ENCODE measurements at places on chromosomes 11 and 22.

GRCh38 chr11:112016765-112017376, 8.3 kb upstream of the DLAT start:
- DNase-seq, result no peak

- no peak for DNase-seq
Measured at GRCh38 chr11:31967404-31968130, 123.3 kb upstream of the RCN1 start.

DNA sequence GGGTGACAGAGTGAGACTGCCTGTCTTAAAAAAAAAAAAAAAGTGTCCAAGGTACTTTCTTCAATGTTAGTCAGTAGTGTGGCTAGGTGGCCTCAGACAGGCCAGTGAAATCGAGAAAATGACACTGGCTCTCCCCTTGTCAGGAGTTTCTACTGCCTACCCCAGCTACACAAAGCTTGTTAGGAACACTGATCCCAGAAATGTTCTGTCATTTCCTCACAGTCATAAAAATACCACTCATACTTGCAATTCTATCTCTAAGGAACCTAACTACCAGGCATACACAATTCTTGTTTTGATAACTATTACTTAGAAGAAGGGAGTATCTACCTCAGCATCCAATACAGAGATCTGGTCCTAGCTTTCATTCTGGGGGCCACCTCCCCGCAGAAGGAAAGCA, 31.3 kb downstream of the ATP6V1E1 start:
- DNase-seq, result no peak

- no peak for DNase-seq
Measured at GRCh38 chr11:72308226-72309073, 64.5 kb upstream of the PHOX2A start.

DNA sequence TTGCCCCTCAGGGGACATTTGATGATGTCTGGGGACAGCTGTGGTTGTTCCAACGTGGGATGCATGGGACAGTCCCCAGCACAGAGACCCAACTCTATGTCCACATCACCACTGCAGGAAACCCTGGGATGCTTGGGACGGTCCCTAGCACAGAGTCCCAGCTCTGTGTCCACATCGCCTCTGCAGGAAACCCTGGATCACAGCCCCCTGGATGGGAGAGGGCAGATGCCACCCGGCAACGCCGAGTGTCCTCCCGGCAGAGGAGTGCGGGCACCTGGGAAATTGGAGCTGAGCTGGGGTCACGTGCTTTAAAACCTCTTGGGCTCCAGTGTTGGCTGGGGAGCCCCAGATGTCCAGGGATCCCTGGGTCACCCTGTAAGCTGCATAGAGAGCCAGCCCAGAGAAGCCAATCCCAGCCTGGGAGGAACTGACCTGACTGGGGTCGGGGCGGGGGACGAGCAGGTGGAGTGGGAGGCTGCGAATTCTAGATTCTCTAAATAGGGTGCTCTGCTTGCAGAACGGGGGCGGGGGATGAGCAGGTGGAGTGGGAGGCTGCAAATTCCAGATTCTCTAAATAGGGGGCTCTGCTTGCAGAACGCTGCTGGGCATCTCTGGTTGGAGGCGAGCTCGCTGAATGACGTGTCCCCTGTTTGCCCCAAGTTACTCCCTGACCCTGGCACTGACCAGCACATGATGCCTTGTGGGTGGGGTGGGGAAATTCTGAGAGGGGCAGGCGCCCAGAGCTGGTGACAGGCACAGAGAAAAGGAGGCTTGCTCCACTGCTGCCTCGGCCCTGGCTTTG, 1197.8 kb downstream of the BRD1 start:
- DNase-seq, result no peak

DNA sequence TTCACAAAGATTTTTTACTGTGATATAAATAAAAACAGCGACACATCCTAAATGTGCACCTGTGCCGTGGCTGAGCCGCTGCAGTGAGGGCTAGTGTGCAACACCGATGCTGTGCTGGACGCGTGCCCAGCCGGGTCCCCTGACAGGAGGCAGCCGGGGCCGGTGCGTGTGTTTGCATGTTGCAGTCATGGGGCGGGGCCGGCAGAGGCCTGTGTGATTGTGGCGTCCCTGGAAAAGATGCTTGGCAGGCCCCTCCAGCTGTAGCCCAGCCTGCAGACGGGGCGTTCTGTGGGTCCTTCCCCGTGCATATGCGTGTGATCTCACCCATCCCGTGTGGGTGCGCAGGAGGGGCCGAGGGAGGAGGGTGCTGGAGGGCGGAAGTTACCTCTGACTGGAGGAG, 30.6 kb downstream of the MUC6 start:
- no peak for DNase-seq

DNA sequence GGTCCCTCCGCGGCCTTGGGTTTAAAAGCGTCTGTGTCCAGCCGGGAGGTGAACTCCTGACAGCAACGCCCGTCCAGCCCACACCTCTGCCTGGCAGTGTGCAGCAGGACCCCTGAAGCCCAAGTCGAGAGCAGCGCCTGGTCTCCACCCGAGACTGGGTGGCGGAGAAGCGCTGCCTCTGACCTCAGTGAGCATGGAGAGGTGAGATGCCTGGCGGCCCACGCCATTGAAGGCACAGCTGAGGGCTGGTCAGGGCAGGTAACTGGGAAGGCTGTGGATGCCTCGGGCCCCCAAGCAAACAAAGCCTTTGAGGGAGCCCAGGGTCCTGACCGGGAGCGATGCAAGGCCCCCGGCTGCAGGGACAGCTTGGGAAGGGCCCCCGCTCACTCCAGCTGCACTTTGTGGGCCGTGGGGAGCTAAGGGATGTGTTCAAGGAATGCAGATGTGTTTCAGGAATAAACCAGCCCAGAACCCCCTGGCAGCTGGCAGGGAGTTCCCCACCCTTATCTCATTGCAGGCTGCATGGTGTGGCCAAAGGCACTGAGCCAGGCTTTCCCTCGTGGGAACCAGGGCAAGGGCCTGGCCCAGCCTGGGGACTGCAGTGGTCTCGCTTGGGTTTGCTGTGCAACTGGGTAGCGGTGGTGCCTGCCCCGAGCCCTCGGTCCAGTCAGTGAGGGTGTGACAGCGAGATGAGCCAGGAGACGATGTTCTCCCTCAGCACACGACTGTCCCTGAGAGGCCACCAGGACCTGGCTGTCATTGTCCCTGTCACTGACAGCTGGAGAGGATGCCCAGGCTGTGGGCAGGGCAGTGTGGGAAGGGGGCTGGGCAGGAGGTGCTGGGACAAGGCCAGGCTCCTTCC, 92.5 kb downstream of the WNT7B start:
- DNase-seq, result no peak

- DNase-seq, result peak; percentile 72
Measured at GRCh38 chr11:65424205-65425104, 1.9 kb downstream of the NEAT1 start.

- no peak for DNase-seq
Measured at GRCh38 chr11:27718863-27719545, 18.7 kb upstream of the BDNF start.

DNA sequence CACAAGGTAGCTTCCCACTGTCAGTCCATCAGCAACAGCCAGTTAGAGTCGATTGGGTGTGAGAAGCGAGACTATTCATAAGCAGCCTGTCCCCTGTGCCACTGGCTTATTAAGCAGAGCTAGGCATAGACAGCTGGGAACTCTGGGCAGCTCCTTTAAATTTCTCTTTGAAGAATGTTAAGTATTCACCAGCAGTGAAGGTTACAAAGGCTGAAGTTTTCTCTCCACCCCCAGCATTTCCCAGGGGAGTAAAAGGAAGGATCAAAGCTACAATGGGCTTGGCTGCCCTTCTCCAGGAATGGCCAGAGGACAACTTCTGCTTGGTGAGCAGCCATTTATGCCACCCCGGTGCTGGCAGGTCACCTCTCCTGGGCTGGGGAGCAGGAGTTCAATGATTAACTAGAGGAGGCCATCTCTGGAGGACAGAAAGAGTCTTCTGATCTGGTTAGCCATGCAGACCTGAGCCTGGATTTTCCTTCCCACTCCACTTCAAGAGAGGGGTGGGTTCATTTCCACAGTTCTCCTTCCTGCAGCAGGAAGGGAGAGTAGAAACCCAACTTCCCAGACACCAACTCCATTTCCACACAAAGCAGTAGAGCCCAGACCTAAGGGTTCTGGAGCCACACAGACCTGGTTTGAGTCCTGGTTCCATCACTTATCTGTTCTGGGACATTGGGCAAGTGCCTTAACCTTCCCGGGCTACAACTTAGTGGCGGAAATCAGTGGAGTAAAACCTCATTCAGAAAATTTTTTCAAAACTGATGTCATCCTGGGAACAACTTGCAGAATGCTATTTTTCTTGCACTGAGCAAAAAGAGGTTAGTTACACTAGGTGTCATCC, 22.6 kb downstream of the POU2AF3 start:
- no peak for DNase-seq

GRCh38 chr11:100774859-100775258, 87.8 kb downstream of the ARHGAP42 start:
- DNase-seq, result no peak

GRCh38 chr22:37638391-37639069, 939 bp upstream of the SH3BP1 start:
- no peak for DNase-seq

- DNase-seq, result no peak
Measured at GRCh38 chr22:47591016-47591415, 828.6 kb downstream of the TBC1D22A start.

DNA sequence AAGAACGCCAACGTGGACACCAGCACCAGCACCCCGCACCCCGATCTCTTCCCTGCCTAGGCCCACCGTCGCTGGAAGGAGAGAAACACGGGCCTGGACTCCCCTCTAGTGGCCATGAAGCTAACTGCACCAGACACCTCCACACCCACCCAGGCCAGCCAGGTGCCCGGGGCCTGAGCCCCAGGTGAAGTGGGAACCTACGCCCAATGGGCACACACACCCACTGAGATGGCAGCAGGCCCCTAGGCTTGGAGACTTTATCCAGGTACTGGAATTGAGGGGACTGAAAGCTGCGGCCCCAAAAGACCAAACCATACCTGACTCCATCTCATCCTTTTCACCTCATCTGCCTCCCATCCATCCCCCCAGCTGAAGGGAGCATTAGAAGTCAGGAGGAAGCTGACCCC, 81.0 kb downstream of the BUD13 start:
- DNase-seq, result peak; percentile 34

DNA sequence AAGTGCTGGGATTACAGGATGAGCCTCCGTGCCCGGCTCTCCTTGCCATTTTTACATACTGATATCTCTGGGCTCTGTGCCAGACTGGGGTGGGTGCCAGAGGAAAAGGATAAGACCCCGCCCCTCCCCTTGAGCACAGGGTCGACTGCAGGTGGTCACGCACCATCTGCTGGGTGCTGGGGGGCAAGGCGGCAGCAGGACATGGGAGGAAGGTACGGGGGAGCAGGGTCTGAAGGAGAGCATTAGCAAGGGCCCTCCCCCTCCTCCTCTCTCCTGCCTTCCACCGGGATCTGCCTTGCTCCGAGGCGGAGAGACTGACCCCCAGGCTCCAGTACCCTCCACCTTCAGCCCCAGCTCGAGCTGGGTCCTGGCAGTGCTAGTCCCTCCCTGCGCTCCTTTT, 9.7 kb upstream of the PGA3 start:
- no peak for DNase-seq

- DNase-seq, result no peak
Measured at GRCh38 chr11:65426839-65427690, 4.5 kb downstream of the NEAT1 start.

All from CD8-positive, alpha-beta memory T cell (primary cell).